GM23248 (cell line): ENCODE measurements at places on chromosomes 16 and 17. TPM values are rescaled to one million over a fixed set of nuclear protein-coding genes. Genes with fewer than 3 reads are reported as not detected.

The PMM2 gene
- 39.6 and 61.6 TPM in 2 replicates for total RNA-seq

The CACNA1G gene
- 0.13 and 0.97 TPM in 2 replicates for total RNA-seq

The ZNF778 gene
- 3.6 and 16.6 TPM in 2 replicates for total RNA-seq

The MYOCD gene
- under 0.01 TPM in 2 replicates for total RNA-seq

The TMC7 gene
- 0.25 and 0.54 TPM in 2 replicates for total RNA-seq

The C1QL1 gene
- 0.86 TPM in 1 of 2 replicates, not detected in the other for total RNA-seq

The LRRC75A gene
- total RNA-seq: 0.13 and 0.22 TPM in 2 replicates

The NLRP1 gene
- total RNA-seq: 33.4 and 36.0 TPM in 2 replicates

The FOXF1 gene
- total RNA-seq: 1.5 and 4.0 TPM in 2 replicates

The FN3K gene
- 0.11 TPM in 1 of 2 replicates, not detected in the other for total RNA-seq

The MMP25 gene
- total RNA-seq: not detected in 2 replicates

The MT1H gene
- total RNA-seq: not detected in 2 replicates

GRCh38 chr16:82924075-82924854 lies 297.5 kb downstream of the CDH13 start:
- DNase-seq: no peak

- peak; percentile 29 for DNase-seq
Measured at GRCh38 chr17:29677221-29677791, 54.6 kb upstream of the CORO6 start.

- DNase-seq: peak; percentile 65
Measured at GRCh38 chr16:27639561-27640276, 89.8 kb downstream of the KATNIP start.

DNA sequence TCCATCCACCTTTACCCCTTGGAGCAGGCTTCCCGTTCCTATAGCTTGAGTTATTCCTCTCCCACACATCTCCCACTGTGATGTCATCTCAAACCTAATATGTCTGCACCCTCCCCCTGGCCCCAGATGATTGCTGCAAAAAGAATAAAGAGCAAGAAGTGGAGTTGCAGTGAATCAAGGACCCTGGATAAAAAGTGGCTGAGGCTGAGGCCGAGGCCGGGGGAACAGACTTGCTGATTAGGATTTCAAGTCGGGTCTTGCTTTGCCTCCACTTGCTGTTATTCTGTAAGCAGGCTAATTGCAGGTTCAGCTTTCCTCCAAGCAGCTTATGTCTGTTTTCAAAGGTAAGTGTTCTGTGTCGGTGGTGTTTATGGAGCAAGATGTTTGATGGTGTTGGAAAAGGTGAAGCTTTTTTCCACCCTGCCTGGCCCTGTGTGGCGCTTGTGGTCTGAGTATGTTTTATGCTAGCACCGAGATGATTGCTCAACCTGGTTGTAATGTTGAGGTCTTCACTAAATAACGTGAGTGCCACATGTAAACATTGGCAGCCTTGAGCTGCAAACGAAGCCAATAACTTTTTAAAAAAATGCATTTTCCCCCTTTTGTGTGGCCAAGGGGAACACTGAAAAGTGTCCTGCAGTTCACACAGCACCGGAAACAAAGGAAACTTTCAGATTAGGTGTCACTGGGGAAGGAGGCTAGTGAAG lies 15.4 kb downstream of the HS3ST3B1 start:
- DNase-seq: no peak

DNA sequence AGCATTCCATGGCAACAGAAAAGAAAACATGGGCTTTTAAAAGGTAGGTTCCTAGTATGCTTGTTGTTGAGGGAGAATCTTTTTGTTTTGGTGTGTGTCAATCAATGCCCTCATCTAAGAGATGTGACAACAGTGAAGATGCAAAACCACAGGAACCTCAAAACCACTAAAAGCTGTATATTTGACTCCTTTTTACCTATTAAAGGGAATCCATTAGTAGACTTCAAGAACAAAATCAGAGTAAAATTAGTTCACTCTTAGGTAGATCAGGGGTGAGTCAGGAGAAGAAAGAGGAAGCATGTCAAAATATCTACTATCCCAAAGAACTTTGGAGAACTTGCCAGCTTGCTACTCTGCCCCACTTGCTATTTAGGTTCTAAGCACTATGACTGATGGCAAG lies 89.1 kb downstream of the CDK5R1 start:
- no peak for DNase-seq

DNA sequence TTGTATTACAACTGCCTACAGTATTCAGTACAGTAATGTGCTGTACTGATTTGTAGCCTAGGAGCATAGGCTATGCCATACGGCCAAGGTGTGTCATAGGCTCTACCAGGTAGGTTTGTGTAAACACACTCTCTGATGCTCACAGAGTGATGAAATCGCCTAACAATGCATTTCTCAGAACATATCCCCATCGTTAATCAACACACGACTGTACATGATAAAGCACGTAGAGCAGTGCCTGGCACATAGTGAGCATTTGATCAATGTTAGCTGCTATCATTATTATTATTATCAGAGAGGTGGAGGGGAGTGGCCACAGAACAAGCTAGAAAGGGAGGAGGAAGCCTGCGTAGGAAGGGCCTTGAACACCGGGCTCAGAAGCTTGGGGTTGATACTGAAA lies 81.1 kb upstream of the LHX1 start:
- DNase-seq: no peak

DNA sequence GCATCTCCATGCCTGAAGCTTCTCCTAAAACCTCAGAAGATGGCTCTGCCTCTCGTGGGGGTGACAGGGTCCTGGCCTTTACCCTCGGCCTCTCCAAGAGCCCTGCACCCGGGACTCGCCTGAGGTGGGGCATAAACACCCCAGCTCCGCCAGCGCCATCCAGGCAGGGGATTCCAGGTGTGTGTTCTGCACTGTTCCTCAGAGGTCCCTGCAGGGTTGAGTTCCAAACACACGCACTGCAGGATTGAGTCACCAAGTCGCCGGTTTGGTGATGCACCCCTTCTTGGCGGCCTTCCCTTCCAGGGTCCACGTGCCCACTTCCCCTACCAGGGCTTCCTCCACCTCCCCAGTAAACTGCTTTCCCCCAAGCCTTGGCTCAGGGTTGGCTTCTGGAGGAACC lies 40.0 kb upstream of the RBFOX3 start:
- DNase-seq: no peak

DNA sequence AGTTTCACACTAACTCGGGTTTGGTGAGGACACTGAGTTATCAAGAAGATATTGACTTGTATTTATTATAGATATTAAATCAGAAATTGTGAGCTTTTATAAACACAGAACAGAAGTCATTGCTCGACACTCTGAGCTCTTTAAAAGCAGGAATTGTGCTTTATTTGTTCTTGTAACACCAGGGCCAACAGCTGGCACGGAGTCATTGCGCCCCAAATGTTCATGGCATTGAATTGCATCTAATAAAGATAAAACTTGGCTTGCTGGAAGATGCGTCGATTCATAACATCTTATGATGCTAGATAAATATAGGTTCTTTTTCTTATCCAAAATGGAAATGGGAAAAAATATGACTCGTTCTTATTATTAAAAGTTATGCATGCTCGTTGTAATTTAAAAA lies 11.8 kb upstream of the MLYCD start:
- DNase-seq: peak; percentile 61

- DNase-seq: no peak
Measured at GRCh38 chr16:75584108-75584507, 17.9 kb downstream of the GABARAPL2 start.

- DNase-seq: no peak
Measured at GRCh38 chr16:86122681-86123342, 223.8 kb downstream of the IRF8 start.

GRCh38 chr17:64984851-64985521 lies 65.7 kb upstream of the LRRC37A3 start:
- DNase-seq: peak; percentile 27

- DNase-seq: peak; percentile 31
Measured at GRCh38 chr16:64144617-64145016, 977.2 kb downstream of the CDH11 start.

DNA sequence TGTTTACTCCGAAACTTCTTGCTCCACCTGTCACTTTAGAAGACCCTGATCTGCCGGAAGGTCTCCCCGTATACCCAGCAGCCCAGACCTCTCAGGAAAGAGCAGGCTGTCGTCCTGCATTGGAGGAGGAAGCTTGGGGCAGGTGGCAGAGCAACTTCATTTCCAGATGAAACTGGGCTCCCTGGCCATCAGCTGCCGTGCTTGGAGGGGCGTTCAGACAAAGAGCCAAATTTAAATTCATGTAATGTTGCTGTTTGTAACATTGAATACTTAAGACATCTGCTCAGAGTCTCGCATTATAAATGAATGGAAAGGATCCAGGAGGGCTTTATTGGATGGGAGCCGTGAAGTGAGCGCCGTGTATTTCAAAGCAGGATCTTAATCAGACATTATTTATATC lies 628.5 kb downstream of the MAF start:
- DNase-seq: no peak

GRCh38 chr16:59463776-59464175 lies 729.7 kb upstream of the GOT2 start:
- DNase-seq: no peak

GRCh38 chr17:83173914-83174361 lies 94.5 kb downstream of the METRNL start:
- no peak for DNase-seq

GRCh38 chr17:5200360-5200759 lies 8.7 kb upstream of the ZNF594 start:
- DNase-seq: no peak

- no peak for DNase-seq
Measured at GRCh38 chr17:43898446-43898845, 8.9 kb downstream of the MPP2 start.

DNA sequence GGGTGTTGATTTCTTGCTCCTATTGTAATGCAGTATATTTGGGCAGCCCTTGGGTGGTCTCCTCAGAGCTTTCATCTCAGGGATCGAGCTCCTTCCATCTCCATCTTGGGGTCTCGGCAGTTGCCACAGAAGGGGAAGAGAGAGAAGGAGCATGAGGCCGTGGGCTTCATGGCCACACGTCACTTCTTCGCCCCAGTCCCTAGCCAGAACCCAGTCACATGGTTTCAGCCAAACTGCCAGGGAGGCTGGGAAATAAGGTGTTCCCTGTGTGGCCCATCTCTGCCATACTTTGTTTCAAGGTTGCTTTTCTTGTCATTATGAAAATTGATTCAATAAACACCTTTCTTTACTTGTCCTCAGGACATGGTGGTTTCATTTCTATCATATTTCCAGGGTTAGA lies 68.4 kb upstream of the NKD1 start:
- DNase-seq: no peak

- DNase-seq: no peak
Measured at GRCh38 chr17:59786213-59786535, 78.7 kb downstream of the VMP1 start.

DNA sequence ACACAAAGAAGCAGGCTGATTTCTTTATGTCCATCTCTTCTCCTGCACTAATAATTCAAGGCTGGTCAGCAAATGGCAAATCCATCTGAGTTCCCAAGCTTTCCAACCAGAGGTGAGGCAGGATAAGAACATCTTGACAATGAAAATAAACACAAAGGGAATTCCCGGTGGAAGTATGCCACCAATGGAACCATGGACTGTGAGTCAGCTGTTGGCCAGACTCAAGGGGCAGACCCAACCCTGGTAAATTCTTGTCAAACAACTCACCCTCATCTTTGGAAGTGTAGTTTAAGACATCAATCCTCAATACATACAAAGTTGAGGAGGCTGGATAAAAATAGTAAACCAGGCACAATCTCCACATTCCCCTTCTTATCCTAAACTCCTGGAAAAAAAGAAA lies 74.3 kb upstream of the CES5A start:
- DNase-seq: peak; percentile 56

DNA sequence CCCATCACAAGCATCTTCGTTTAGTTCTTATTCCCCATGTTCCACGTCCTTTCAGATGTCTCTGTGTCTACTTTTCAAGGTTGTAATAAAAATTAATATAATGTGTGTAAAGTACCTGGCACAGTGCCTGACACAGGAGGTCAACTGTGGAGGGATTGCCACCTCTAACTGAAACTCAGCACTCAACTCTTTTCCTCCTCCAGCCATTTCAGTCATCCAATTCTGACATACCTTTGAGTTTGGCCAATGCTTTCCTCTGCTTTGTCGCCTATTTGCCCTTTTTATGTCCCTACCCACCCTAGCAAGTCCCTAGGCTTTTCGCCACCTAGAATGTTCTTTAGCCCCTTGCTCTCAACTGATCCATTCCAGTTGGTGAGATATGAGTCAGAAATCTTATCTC lies 1.6 kb downstream of the UBE2Z start:
- peak; percentile 35 for DNase-seq

DNA sequence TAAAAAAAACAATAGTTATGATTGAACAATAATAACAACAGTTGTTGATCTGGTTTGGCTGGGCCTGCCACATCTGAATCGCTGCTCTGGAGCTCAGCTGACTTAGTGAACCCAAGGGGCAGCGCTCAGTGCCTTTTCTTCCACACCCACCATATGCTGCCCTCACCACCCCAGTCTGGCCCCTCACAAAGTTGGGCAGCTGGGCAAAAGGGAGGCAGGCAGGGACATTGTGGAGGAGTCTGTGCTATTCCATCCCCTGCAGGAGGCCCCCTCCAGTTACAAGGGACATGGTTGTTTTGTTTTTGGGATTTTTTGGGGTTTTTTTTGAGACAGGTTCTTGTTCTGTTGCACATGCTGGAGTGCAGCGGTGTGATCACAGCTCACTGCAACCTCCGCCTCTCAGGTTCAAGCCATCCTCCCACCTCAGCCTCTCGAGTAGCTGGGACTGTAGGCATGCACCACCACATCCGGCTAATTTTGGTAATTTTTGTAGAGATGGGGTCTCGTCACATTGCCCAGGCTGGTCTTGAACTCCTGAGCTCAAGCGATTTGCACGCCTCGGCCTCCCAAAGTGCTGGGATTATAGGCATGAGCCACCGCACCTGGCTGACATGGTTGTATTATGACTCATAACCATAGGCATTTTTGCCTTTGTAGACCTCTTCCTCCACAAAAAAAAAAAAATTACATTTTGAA lies 8.6 kb upstream of the PECAM1 start:
- no peak for DNase-seq

DNA sequence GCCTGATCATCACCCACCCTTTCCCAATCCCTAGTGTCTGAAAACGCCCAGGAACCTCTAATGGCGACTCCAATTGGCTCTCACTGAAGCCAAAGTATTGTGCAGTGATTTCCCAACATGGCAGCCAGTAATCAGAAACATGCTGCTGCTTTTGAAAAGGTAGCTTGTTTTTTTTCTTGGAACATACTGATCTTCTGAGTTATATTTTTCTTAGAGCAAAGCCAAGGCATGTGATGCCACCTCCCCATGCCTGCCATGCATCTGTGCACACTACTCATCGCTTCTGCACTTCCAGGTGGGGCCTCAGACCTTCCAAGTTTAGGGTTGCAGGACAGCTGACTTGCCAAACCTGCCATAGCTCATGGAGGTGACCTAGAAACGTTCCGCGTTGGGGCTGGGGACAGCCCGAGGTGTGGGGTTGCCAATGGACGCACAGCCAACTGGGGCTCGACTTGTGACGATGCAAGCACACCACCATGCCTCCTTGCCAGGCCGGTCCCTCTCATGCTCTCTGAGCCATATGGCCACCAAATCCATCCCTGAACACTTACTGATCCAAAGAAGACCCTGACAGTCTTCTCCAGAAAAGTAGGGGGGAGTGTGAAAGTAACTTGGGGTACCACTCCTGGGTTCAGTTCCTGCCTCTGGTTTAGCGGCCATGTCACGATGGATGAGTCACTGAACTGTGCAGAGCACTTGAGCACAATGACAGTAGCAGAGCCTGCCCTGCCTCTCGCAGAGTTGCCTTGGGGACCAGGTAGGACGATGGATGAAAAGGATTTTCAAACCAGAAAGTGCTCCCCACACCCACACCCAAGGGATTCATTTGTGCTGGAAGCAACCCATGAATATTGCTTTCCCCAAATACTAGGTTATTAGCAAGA lies 155.7 kb downstream of the CCDC182 start:
- DNase-seq: no peak

GRCh38 chr16:23788685-23789084 lies 33.9 kb downstream of the CHP2 start:
- DNase-seq: no peak
